ENCODE measurements at places on chromosomes 16 and 17. TPM values are rescaled to one million over a fixed set of nuclear protein-coding genes. Genes with fewer than 3 reads are reported as not detected.

- DNase-seq = no peak
Observed at GRCh38 chr16:30096862-30097563, 1.0 kb upstream of the YPEL3 start.

DNA sequence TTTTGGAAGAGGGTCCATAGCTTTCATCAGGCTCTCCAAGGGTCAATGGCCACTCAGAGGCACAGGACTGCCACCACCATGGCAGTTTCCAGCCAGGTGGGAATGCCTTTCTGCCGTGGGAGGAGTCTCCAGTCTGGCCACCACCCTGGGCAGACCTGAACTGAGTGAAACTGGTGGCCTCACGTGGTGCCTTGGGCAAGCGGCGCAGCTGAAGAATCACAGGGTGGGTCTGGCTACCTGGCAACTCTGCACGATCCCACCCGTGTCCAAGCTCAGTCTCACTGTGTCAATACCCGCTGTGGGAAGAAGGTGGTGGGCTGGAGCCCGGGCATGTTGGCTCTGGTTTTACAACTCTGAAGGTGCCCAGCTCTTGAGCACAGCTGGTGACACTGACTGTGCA lies 31.8 kb downstream of the VAC14 start:
- DNase-seq = no peak

DNA sequence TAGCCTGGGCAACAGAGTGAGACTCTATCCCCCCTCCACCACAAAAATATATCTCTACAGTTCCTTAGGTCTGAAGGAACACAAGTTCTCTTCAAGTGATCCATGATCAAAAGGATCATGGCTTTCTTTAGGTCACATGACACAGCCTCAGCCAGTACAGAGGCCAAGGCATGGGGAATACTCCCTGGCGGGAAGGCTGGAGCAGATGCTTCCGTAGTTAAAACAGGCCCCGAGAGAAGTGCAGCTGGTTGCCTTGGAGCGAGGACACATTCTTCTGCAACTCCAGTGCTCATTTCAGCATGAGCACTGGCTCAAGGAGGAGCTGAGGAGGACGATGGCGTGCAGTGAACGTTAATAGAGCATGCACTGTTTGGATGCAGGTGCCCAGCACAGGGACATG lies 13.5 kb downstream of the CDIP1 start:
- DNase-seq = peak; percentile 94

CD7 gene
- 0.22 TPM for total RNA-seq

XYLT2 gene
- total RNA-seq = 25.3 TPM

ABCA5 gene
- 17.4 TPM for total RNA-seq

All from muscle of leg (tissue), 16 donors.